ENCODE measurements at places on chromosomes 3 and 15. TPM values are rescaled to one million over a fixed set of nuclear protein-coding genes. Genes with fewer than 3 reads are reported as not detected.

DNA sequence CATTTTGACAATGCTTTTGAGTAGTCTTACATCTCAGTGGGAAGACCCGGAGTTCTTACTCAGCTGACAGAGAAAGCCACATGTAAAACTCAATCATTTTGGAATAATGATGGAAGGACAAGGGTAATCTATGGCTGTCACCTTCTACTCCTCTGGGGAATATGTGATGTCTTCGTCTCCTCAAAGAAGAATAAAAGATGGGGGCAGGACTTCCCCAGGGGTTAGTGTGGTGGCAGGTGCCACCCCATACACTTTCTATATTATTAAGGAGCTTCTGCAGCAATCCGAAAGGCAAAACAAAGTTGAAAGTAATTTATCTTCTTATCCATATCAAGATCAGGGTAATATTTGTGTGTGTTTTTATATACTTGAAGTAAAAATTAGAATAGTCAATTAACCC is 180.4 kb upstream of the TOPAZ1 start:
- no peak for ATAC-seq

The CCR2 gene
- 2.8 TPM for total RNA-seq

The IMPDH2 gene
- 89.8 TPM for total RNA-seq

DNA sequence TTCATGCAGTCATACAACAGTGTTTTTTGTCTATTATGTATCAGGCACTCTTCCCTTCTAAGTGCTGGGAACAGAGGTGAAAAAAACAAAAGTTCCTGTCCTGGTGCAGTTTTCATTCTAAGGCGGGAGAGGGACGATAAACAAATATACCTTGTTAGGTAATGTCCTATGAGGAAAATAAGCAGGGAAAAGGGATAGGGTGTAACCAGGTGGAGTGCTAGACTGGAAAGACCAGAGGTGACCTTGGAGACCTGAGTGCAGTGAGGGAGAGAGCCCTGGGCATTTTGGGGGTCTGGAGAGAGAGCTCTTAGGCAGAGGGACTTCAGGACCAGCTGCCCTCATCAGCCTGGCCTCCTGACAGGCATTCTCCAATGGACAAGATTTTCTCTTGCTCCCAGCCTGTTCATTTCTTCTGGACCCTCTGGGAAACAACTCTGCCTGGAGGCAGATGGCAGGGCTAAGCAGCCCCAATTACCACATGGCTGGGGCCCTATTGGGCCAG is 97.2 kb upstream of the TJP1 start:
- no peak for ATAC-seq

The RFT1 gene
- 7.5 TPM for total RNA-seq

The SPTSSB gene
- not detected for total RNA-seq

The RETNLB gene
- not detected for total RNA-seq

DNA sequence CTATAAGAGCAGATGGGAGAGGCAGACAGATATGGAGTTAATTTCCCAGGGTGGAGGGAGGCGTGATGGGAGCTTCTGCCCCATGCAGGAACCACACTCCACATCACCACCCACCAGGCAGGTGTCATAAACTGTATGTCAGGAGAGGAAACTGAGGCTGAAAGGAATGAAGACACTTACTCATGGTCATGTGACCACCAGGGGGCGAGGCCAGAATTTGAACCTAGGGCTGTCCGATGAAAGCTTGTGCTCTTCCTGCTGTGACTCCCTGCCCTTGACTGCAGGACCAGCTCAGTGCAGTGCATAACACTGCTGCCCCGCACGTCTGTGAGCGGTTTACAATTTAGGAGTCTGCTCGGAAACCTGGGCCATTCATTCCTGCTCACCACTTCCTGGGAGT is 28.8 kb downstream of the NUP210 start:
- no peak for ATAC-seq

GRCh38 chr3:123687286-123687685 is 102.4 kb upstream of the HACD2 start:
- ATAC-seq = no peak

The EIF5A2 gene
- 15.1 TPM for total RNA-seq

The ABI3BP gene
- 109 TPM for total RNA-seq

DNA sequence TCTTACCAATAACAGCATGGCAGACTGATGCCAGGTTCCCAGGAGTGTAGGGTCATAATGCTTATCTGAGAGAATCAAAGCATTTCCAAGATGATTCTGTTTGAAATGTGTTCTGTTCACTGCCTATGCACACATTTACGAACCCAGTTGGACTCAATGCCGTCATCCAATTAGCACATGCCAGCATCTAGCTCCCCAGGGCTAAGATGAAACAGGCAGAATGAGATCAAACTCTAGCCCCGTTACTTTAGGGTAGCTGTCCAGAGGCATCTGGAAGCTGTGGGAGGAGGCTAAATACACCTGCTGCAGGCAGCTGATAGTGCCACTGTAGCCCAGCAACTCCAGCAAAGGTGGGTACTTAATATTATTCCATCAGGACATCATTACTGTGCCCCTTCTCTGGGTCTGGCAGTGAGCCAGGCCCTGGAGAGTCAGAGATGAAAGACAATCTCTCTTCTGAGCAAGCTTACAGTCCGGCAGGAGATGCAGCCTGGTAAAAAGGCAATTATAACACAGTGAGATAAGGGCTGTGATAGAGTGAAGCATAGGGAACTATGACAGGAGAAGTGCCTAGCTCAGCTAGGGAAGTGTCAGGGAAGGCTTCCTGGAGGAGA is 156.4 kb upstream of the PPP2R3A start:
- no peak for ATAC-seq
